Femur (tissue), 1 donor: ENCODE measurements at places on chromosomes 16 and 17.

GRCh38 chr17:49567104-49567521 is 8.6 kb upstream of the NXPH3 start:
- no peak for DNase-seq

DNA sequence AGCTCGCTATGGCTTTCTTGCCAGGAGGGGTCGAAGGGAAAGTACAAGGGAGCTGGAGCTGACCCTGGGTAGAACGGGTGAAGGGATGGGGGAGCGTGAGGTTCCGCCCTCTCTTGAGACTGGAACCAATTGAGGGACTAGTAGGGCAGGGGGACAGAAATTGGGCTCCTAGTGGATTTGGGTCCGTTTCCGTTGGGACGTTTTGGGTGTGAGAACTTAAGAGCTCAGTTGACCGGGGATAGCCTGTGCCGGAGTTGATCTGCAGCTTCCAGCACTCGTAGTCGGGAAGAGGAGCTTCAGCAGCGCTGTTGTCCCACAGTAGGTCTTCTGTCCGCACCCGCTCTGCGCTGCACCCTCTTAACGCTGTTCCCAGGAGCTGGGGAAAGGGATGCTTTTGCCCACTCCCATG is 481 bp downstream of the CNTROB start:
- DNase-seq: no peak

- DNase-seq: no peak
Observed at GRCh38 chr16:50195276-50195675, 42.2 kb downstream of the TENT4B start.

GRCh38 chr17:33085256-33085655 is 93.6 kb downstream of the SPACA3 start:
- no peak for DNase-seq

- DNase-seq: peak; percentile 41
Observed at GRCh38 chr17:62807812-62808575, at the start of gene MARCHF10. Gene MARCHF10, minus strand, starts transcription at chr17:62808314. Its CDS starts 6,579 bp downstream, at chr17:62801735.

DNA sequence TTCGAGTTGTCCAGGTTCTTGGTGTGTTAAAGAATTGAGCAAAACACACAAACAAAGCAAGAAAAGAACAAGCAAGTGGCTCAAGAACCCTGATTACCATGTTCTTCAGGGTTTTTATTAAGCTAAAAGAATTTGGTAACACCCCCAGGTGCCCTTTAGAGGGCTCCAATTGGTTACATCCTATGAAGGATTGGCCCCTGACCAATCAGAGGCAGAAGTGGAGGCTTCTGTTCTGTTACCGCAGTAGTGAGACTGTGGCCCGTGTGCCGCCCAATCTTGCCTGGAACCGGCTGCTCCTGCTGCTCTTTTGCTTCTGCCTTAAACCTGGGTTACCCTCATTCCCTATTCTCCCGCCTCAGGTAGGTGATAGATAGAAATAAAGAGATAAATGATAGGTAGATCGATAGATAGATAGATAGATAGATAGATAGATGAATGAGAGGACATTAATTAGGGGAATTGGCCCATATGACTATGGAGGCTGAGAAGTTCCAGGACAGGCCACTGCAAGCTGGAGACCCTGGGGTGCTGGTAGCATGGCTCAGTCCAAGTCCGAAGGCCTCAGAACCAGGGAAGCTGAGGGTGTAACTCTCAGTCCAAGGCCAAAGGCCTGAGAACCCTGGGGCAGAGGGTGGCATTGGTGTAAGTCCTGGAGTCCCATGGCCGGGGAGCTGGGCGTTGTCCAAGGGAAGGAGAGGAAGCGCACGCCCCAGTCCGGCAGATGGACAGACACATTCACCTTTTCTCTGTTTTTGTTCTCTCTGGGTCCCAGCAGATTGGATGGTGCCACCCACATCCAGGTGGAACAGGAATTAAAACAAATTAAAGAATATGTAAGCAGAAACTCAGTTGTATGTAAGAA is 3.5 kb upstream of the CA5A start:
- no peak for DNase-seq

GRCh38 chr16:18072161-18072560 is 264.4 kb downstream of the NPIPA8 start:
- no peak for DNase-seq

GRCh38 chr17:57645950-57646665 is 99.0 kb downstream of the CCDC182 start:
- DNase-seq: no peak

DNA sequence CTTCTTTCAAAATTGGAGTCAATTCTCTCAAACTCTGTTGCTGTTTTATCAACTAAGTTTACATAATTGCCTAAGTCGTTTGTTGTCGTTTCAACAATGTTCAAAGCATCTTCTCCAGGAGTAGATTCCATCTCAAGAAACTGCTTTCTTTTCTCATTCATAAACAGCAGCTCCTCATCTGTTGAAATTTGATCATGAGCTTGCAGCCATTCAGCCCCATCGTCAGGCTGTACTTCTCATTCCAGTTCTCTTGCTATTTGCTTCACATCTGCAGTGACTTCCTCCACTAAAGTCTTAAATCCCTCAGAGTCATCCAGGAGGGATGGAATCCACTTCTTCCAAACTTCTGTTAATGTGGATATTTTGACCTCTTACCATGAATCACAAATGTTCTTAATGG is 230.6 kb downstream of the IRF8 start:
- no peak for DNase-seq

- peak; percentile 46 for DNase-seq
Observed at GRCh38 chr16:31201582-31202413, 762 bp downstream of the PYCARD start.

GRCh38 chr17:13403982-13404946 is 197.5 kb downstream of the HS3ST3A1 start:
- DNase-seq: no peak

DNA sequence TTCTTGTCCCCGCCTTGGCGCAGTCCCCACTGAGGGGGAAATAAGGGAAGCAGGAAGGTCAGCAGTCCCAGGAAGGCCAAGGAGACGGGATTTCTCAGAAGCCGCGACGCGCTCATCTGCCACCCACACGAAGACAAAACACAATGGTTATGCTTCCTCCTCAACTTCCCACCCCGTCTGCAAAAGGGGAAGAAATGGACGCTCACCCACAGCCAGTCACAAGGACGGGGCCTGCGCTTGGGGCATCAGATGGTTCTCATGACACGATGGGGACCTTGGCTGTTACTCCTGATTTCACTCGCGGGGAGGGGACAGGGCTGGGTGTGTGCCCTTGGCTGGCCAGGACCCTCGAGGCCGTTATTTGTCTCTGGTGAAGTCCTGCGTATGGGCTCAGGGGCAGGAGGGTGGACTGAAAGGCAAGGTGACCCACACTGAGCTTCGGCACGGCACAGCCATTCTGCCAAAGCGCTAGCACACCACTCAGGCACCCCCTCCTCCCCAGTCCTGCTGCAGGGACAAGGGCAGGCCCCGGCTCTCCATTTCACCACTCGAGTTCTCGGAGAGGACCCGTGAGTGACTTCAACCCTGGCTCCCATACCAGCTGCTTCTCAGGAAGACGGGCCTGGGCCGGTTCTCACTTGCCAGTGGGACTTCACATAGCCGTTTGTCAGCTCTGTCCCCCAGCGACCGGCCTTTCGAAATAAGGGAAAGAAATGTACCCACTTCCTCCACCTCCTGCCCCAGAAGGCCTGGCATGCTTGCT is 84.5 kb downstream of the ABR start:
- DNase-seq: no peak

DNA sequence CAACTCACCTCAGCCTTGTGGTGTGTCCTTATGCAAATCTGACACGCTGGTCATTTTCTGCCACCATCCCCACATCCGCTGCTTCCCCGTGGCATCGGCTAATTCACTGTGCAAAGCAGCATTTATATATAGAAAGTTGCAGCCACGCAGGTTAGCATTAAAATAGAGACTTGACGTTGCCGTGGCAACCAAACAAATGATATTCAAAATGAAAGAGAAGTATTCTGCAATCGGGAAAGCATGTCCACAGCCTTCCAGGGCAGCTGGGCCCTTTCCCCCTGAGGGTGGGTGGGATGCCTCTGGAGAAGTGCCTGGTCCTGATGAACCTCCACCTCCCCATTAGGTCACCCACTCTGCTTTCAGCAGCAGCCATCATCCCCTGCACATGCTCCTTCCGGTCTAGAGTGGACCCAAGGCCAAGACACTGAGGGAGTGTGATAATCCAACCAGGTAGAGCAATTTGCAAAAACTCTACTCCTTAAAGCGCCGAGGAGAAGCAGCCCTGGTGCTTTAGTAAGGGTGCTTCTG is 138.7 kb downstream of the GAS7 start:
- DNase-seq: peak; percentile 89

DNA sequence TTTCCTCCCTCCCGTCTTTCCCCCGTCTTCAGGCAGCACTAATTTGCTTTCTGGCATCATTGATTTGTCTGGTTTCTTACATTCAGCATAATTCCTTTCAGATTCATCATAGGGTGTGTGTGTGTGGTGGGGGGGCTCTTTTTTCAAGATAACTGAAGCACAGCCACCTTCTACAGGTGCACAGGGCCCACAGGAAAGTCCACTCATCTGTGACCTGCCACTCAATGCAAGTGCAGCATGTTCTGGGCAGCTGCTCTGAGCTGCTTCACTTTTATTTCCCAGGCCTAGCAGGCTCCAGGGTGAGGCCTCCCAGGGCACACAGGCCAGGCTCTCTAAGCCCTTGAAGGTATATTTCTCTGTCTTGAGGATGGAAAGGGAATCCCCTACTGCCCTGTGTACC is 35.2 kb upstream of the MYH10 start:
- DNase-seq: no peak
